Fibroblast of skin of right quadriceps (primary cell): ENCODE measurements at places on chromosomes 16 and 17.

DNA sequence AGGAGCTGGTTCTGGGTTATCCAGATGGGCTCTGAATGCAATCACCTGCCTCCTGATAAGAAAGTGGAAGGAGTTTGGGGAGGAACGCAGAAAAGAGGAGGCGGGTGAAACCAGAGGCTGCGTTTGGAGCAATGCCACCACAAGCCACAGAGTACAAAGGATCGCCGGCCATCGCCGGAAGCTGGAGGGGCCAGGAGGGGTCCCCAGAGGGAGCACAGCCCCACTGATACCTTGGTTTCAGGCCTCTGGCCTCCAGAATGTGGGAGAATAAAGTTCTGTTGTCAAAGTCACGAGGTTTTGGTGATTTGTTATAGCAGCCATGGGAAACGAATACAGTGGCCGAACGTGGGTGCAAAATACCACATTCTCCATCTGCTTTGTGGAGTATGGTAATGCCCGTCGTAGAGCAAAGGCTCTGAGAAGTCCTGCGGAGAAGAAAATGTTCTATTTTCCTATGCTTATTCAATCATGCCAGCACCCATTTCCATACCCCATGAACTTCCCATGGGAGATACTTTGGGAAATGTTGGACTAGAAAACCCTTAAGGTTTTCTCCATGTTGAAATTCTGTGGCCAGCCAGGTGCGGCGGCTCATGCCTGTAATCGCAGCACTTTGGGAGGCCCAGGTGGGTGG is 51.4 kb downstream of the ZDHHC7 start:
- DNase-seq = no peak

DNA sequence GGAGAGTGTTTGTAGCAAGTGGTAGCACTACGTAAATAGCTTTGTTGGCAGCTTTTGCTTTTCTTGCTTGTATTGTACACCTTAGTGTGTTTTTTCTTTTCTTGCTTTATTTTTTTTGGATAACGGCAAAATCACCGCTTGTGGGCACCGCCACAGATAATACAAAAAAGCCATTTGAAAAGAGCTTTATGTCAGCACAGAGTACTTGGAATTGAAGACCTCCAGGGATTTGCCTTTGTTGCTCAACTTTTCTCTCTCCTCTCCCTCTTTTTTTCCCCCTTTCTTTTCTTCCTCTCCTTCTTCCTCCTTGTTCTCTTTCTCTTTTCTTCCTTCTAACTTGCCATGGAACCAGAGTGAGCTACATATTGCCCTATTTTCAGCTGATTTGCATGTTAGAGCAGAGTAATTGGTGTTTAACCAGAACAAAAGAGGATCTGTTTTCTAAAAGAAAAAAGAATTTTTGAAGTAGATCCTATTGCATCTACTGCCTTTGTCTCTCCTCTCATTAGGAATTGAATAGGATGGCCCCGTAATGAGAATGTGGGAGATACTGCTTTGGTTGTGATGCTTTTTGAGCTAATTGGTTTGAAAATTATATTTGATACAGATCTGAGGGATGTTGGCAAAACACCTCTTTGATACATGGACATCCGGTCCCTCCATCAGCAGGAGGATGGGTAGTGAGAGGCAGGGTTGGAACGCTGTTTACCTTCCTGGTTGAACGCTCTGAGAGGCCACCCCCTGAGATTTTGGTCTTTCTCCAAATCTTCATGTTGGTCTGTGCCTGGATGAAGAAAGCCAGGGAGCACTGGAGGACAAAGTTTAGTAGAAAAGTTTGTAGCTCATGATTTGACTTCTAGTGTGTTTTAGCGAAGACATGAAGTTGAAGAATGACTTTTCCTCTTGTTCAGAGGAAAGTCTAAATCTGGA is 85.6 kb downstream of the MSI2 start:
- DNase-seq = no peak

DNA sequence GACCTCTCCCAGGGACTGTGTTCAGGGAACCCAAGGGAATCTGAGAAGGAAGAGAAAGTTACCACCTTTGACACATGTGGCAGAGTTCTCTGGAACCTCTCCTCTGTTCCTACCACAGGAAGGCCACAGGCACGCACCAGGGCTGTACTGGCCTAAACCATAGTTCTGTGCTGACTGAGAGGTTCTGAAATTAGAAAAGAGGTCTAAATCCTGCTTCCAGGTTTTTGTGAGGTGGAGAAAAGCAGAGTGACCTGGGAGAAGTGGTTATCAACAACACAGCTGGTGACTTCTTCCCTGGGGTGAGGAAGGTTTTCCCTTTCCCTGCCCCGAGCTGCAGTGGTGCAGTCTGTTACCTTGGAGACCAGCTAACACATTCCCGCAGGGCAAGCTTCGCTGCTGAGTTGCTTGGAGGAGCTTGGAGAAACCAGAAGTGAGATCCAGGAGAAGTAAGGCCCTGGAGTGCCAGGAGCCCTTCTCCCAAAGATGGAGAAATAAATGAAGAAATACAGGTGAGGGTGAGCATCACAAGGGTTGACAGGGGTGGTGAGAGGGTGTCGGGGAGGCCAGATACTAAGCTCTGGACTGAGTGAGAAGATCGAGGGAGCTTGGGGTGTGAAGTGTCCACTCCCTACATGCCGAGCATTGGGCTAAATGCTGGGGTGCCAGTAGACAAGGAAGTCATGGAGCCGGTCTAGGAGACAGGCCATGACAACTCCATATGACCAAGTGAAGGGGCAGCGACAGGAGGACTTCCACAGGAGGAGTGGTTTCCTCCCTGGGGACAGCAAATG is at the start of gene VWA3A:
VWA3A (plus strand) TSS at position 399 of the 791 bp plus-strand sequence; CDS start at position 496, 97 bp downstream.
- peak; percentile 41 for DNase-seq

DNA sequence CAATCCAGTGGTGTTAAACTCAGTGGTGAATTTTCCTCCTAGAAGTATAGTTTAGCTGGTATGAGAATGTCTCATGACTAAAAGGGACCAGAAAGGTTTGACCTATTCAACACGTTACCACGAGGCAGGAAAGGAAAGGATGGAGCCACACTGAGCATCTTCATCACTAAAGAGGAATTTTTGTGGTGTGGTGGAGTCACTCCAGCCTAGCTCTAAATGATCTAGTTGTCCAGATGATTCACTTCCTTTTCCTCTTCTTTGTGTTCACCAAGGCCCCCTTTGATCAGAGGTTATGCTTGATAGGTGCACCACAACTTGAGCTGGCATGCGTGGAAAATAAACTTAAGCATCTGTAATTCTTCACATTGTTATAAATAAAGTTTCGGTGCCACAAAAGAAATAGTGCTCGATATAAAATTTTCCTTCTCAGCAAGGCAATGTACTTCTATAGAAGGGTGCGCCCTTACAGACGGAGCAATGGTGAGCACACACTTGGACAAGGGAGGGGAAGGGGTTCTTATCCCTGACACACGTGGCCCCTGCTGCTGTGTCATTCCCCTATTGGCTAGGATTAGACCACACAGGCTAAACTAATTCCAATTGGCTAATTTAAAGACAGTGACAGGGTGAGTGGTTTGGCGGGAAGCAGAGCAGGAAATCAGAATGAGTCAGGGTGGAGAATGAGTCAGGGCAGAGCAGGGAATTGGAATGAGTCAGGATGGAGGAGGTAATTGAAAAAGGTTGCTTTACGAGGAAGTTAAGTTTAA is 254.6 kb downstream of the HS3ST3A1 start:
- DNase-seq = peak; percentile 98

DNA sequence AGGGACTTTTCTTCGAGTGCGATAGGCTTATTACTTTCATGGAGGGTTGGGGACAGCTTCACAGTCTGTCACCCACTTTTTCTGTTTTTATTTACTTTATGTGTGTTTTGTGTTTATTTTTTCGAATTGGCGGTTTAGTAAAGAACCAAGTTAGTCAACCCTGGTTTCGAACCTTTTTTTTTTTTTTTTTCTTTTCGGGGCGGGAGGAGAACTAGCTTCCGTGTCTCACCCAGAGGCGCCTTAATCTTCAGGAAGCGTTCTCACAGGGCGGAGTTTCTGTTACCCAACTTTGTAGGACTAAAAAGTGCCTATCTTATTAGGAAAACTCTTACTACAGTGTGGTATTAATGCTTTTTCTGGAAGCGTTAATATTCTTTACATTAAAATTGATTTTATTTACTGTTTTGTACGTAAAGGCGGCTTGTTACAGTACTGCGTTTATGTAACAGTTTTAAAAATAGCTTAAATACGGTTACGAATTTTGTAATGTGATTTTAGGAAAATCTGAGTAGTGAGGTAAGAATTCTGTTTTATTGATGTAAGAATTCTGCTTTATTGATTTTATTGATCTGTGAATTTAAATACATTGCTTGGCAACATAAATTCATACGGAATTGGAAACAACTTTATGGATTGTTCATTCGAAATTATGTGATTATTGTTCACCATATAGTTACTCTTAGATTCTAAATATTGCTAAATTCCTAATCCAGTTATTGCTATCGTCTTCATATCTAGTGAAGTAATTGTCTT is 885 bp downstream of the ZNF207 start:
- peak; percentile 69 for DNase-seq

DNA sequence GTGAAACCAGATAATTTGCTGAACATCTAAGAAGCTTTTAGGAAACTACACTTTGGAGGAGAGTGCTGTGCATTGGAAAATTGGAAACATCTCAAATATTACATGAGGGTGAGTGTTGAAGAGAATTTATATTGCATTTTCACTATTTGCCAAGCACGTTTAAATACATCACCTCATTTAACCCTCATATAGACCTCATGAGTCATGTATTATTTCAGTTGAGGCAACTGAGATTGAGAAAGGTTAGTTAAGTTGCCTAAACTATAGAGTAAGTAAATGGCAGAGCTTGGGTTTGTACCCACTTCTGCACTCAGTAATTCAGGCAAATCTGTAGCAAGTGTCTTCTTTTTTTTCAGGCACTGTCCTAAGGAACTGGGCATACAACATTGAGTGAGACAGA is 3.7 kb upstream of the NLK start:
- peak; percentile 28 for DNase-seq

GRCh38 chr16:72988569-72988968 is 59.4 kb downstream of the ZFHX3 start:
- no peak for DNase-seq

- DNase-seq = peak; percentile 76
Observed at GRCh38 chr17:2136241-2136640, 81.3 kb downstream of the HIC1 start.

GRCh38 chr16:87847785-87848675 is 21.3 kb downstream of the SLC7A5 start:
- DNase-seq = no peak

DNA sequence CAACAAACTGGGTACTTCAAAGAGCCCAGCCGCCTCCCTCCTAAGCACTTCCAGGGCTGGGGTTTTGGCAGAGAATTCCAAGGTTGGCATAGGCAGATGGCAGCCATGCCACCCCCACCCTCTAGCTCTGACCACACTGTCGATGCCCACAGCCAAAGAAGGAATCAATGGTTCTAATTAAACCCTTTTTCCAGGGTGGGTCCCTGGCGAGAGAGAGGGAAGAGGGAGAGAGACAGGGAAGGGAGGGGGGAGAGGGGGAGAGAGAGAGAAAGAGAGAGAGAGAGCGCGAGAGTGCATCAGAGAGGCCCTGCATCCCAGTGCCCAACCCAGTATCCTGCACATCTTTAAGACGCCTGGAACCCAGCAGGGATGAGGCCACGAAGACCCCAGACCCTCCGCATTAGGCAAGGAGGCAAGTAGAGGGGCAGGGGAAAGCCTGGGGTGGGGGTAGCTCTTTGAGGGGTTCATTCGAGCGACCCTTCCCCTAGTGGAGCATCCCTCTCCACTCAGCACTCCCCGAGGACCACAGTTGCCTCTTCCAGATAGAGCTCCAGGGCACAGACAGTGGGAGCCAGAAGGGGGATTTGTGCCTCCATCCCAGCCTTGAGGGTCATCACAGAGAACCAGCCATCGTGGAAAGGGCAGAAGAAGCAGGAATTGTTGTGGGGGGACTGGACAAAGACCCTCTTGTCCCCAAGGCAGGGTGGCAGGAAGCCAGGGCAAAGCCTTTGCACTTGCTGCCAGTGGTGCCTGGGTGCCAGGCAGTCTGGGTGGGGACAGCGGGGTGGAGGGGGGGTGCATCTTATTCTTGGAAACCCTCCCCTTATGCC is 2.6 kb downstream of the SRCIN1 start:
- DNase-seq = no peak

- DNase-seq = no peak
Observed at GRCh38 chr16:75309899-75310430, 58.5 kb upstream of the BCAR1 start.

GRCh38 chr16:68386628-68387027 is 61.7 kb downstream of the SMPD3 start:
- no peak for DNase-seq

- DNase-seq = peak; percentile 91
Observed at GRCh38 chr17:35082073-35082657, 18.7 kb upstream of the RFFL start.
